Lung microvascular endothelial cell (primary cell): ENCODE measurements at places on chromosomes 2 and 18. TPM values are rescaled to one million over a fixed set of nuclear protein-coding genes. Genes with fewer than 3 reads are reported as not detected.

DYNAP gene
- not detected in 2 replicates for total RNA-seq

PSMD14 gene
- total RNA-seq = 47.0 and 63.0 TPM in 2 replicates

STARD6 gene
- 0.20 TPM in 1 of 2 replicates, not detected in the other for total RNA-seq

ACVR1 gene
- 11.1 and 13.3 TPM in 2 replicates for total RNA-seq

BMP10 gene
- not detected in 2 replicates for total RNA-seq

HOXD11 gene
- not detected in 2 replicates for total RNA-seq

EPB41L3 gene
- 17.3 and 20.0 TPM in 2 replicates for total RNA-seq

CNRIP1 gene
- total RNA-seq = 36.9 and 39.9 TPM in 2 replicates

PLA2R1 gene
- 7.0 and 21.4 TPM in 2 replicates for total RNA-seq

MTCL1 gene
- total RNA-seq = 3.9 and 7.7 TPM in 2 replicates

SKOR2 gene
- not detected in 2 replicates for total RNA-seq

CAVIN2 gene
- 252 and 394 TPM in 2 replicates for total RNA-seq

SANBR gene
- total RNA-seq = 7.8 and 15.1 TPM in 2 replicates

SERPINB8 gene
- total RNA-seq = 2.2 and 8.5 TPM in 2 replicates

ROCK1 gene
- 26.8 and 31.3 TPM in 2 replicates for total RNA-seq

TMEM163 gene
- 1.1 TPM in 1 of 2 replicates, not detected in the other for total RNA-seq

RPRM gene
- total RNA-seq = not detected in 2 replicates

SS18 gene
- total RNA-seq = 43.2 and 55.6 TPM in 2 replicates

IL1RL1 gene
- 0.40 and 1.3 TPM in 2 replicates for total RNA-seq

DSG4 gene
- not detected in 2 replicates for total RNA-seq

SERPINB12 gene
- not detected in 2 replicates for total RNA-seq

ALPP gene
- not detected in 2 replicates for total RNA-seq

ZNF385B gene
- total RNA-seq = not detected in 2 replicates

OR6B2 gene
- not detected in 2 replicates for total RNA-seq

EPAS1 gene
- total RNA-seq = 119 and 128 TPM in 2 replicates

GKN1 gene
- total RNA-seq = not detected in 2 replicates

INHA gene
- not detected in 2 replicates for total RNA-seq

FBXO11 gene
- 58.6 and 67.9 TPM in 2 replicates for total RNA-seq

MLPH gene
- 0.20 and 0.22 TPM in 2 replicates for total RNA-seq

C2orf78 gene
- not detected in 2 replicates for total RNA-seq

ECEL1 gene
- total RNA-seq = under 0.01 TPM in 1 of 2 replicates, not detected in the other

RAD51AP2 gene
- not detected in 2 replicates for total RNA-seq

IGFBP5 gene
- total RNA-seq = 0.20 and 5.0 TPM in 2 replicates

ASPRV1 gene
- under 0.01 TPM in 2 replicates for total RNA-seq

HRH4 gene
- total RNA-seq = not detected in 2 replicates

ITPRID2 gene
- total RNA-seq = 135 and 184 TPM in 2 replicates

GATA6 gene
- total RNA-seq = 0.40 and 0.44 TPM in 2 replicates

ZNF892 gene
- total RNA-seq = 4.4 and 4.8 TPM in 2 replicates

NBEAL1 gene
- 15.0 and 28.8 TPM in 2 replicates for total RNA-seq

TSPYL6 gene
- total RNA-seq = not detected in 2 replicates

RASGRP3 gene
- 138 and 180 TPM in 2 replicates for total RNA-seq

KLF11 gene
- 3.9 and 7.3 TPM in 2 replicates for total RNA-seq

GALNT3 gene
- total RNA-seq = under 0.01 TPM in 2 replicates

OTOS gene
- total RNA-seq = not detected in 2 replicates

STON1 gene
- total RNA-seq = 1.2 and 2.0 TPM in 2 replicates

BOLL gene
- total RNA-seq = not detected in 2 replicates

ITGAV gene
- total RNA-seq = 138 and 189 TPM in 2 replicates

PRKAG3 gene
- not detected in 2 replicates for total RNA-seq

NXPH2 gene
- not detected in 2 replicates for total RNA-seq

UGT1A5 gene
- total RNA-seq = not detected in 2 replicates

HOXD4 gene
- 1.3 and 4.4 TPM in 2 replicates for total RNA-seq

REG1B gene
- total RNA-seq = not detected in 2 replicates

C2orf15 gene
- total RNA-seq = 0.20 and 0.22 TPM in 2 replicates

C2orf80 gene
- total RNA-seq = not detected in 2 replicates

KCNK3 gene
- not detected in 2 replicates for total RNA-seq

RAMP1 gene
- total RNA-seq = 0.44 TPM in 1 of 2 replicates, not detected in the other

MYO3B gene
- total RNA-seq = not detected in 2 replicates

CCDC85A gene
- 1.4 and 2.6 TPM in 2 replicates for total RNA-seq

TFCP2L1 gene
- not detected in 2 replicates for total RNA-seq

REG3A gene
- not detected in 2 replicates for total RNA-seq
